Caco-2 (cell line): ENCODE measurements at places on chromosomes 13 and 19. TPM values are rescaled to one million over a fixed set of nuclear protein-coding genes. Genes with fewer than 3 reads are reported as not detected.

SYDE1 gene
- total RNA-seq = 4.0 and 4.4 TPM in 2 replicates

OVOL3 gene
- total RNA-seq = not detected in 2 replicates

ADGRE3 gene
- not detected in 2 replicates for total RNA-seq

ZNF430 gene
- 9.5 and 11.1 TPM in 2 replicates for total RNA-seq

TLE6 gene
- total RNA-seq = 1.4 and 1.9 TPM in 2 replicates

WDR87 gene
- not detected in 2 replicates for total RNA-seq

SMAD9 gene
- total RNA-seq = 1.2 TPM in 2 replicates

LILRB2 gene
- not detected in 2 replicates for total RNA-seq

CLIP3 gene
- 1.7 and 2.2 TPM in 2 replicates for total RNA-seq

LILRA5 gene
- total RNA-seq = not detected in 2 replicates

ZNF491 gene
- total RNA-seq = 0.20 and 0.56 TPM in 2 replicates

TEX26 gene
- not detected in 2 replicates for total RNA-seq

DNAJB1 gene
- total RNA-seq = 79.5 and 80.2 TPM in 2 replicates

NPAS1 gene
- total RNA-seq = 1.8 and 2.8 TPM in 2 replicates

NFKBIB gene
- total RNA-seq = 43.9 and 52.6 TPM in 2 replicates

ZNF69 gene
- total RNA-seq = 6.4 and 7.5 TPM in 2 replicates

ASF1B gene
- 37.7 and 40.2 TPM in 2 replicates for total RNA-seq

ZNF136 gene
- total RNA-seq = 3.6 and 5.6 TPM in 2 replicates

PRR36 gene
- total RNA-seq = 3.7 and 4.4 TPM in 2 replicates

NKPD1 gene
- 2.4 and 2.9 TPM in 2 replicates for total RNA-seq

LTBP4 gene
- 25.5 and 30.8 TPM in 2 replicates for total RNA-seq

LRP3 gene
- total RNA-seq = 21.3 and 22.8 TPM in 2 replicates
